BJ (cell line): ENCODE measurements at places on chromosomes 1 and 21. TPM values are rescaled to one million over a fixed set of nuclear protein-coding genes. Genes with fewer than 3 reads are reported as not detected.

GRCh38 chr1:92691925-92692324 lies 93.0 kb downstream of the EVI5 start:
- DNase-seq, result no peak

DNA sequence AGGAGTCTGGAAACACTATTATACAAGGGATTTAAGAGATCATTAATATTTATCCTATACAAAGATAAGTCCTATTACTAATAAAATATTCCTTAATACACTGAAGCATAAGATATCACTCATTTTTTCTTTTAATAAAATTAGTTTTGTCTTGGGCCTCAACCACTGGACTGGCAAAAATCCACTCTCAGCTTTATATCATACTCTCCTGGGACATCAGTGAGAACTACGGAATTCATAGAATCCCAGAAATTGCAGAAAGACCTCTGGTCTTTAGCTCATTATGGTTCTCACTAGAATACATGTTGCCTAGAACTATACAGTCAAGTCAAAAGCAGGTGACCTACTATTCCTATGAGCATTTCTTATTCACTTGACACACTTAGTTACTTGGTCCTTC lies 285.0 kb downstream of the LRRC40 start:
- DNase-seq, result no peak

- DNase-seq, result no peak
Measured at GRCh38 chr1:2373551-2374251, 17.7 kb downstream of the MORN1 start.

GRCh38 chr1:4179914-4180735 lies 280.1 kb upstream of the C1orf174 start:
- DNase-seq, result no peak

- no peak for DNase-seq
Measured at GRCh38 chr1:118862755-118863154, 125.4 kb downstream of the TBX15 start.

DNA sequence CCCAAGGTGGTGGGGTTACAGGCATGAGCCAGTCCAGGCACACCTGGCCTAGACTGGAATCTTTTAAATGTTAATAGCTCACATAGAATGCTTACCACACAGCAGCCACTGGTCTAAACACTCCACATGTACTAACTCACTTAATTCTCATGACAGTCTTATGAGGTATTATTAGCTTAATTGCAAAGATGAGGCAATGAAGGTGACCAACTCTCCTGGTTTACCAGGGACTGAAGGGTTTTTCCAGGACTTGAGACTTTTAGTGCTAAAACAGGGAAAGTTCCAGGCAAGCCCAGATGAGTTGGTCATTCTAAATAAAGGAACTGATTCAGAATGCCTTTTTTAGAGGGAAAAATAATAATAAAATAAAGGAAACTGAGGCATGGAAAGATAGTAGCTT lies 7.0 kb upstream of the STMN1 start:
- DNase-seq, result no peak

- no peak for DNase-seq
Measured at GRCh38 chr1:180266275-180267210, 36.5 kb downstream of the LHX4 start.

DNA sequence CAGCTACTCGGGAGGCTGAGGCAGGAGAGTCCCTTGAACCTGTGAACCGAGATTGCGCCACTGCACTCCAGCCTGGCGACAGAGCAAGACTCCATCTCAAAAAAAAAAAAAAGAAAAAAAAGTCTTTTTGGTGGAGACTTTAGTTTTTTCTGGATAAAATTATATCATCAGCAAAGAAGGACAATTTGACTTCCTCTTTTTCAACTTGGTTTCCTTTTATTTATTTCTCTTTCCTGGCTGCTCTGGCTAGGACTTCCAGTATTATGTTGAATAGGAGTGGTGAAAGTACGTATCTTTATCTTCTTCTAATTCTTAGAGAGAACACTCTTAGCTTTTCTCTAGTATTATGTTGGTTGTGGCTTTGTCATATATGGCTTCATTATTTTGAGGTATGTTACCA lies 130.8 kb downstream of the PCBP3 start:
- no peak for DNase-seq

DNA sequence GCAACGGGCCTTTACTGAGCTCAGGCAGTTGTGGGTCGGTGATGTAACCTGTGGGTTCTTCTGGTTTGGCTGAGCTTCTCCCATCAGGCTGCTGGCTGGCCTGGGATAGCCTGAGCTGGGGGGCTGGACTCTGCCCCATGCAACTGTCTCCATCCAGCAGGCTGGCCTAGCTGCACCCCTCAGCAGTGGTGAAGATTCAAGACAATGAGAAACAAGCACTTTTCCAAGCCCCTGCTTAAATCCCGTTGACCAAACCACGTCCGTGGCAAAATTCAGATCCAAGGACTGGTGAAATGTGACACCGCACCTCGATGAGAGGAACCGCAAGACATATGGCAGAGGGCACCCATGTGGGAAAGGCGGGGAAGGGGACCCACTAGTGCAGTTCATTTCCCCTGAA lies 25.6 kb downstream of the PRSS38 start:
- no peak for DNase-seq

DNA sequence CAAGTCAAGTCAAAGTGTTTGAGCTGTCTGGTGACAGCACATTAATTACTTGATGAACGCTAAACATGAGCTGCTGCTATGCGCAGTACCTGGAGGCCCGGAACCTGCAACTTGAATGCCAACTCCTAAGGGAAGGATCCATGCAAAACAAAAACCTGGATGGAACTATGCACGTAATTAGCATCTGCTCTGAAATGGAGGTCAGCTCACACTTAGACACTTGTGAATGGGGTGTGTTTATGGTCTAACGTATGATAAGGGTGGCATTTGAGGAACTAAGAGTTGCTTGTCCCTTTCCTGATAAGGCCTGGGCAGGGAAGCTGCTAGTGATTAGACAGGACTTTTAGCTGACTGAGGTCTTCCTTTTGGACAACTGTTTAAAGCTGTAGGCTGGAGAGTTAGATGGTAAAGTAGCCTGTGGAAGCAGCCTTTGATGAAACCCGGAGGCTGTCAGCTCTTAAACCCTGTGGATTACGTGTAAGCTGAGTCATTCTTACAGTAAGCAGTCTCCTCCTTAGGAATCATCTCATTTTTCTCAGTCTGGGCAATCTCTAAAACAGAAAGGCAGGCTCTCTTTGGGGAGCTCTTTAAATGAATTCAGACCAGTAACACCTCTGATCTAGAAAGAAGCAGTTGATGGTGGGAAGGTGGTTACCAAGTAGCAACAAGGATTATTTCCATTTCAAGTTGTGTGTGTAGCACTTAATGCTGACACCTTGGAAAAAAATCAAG lies 6.8 kb downstream of the TENT5C start:
- DNase-seq, result peak; percentile 49

Gene HSD3B1
- polyA plus RNA-seq, result not detected in 2 replicates

Gene NTMT2
- not detected in 2 replicates for polyA plus RNA-seq

Gene RNU5D-1
- not detected in 2 replicates for polyA plus RNA-seq

Gene GJB5
- not detected in 2 replicates for polyA plus RNA-seq

Gene ALPL
- 0.28 and 0.45 TPM in 2 replicates for polyA plus RNA-seq
